ENCODE measurements at places on chromosomes 2 and 18.

DNA sequence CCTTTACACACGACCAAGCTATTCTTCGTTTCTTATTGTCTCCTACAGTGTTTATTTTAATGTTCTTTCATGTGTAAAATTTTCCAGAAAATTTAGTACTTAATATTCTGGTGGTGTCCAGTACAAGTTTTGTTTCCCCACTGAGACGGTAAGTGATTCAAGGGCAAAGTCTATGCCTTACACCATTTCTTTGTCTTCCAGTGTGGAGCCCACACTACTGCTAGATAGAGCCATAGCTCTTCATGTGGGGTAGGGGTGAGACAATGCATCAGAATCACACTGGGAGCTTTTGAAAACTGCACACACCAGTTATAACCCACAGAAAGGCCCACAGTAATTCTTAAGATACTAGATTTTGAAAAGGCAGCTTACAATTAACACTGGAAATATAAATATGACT, 125.6 kb downstream of the TDRD15 start:
- no peak for DNase-seq

- DNase-seq, result peak; percentile 54
These were observed 14.7 kb upstream of the MAPRE2 start for GRCh38 chr18:35026407-35027061.

- DNase-seq, result peak; percentile 66
These were observed 101.0 kb upstream of the ZNF236 start for GRCh38 chr18:76721207-76721996.

DNA sequence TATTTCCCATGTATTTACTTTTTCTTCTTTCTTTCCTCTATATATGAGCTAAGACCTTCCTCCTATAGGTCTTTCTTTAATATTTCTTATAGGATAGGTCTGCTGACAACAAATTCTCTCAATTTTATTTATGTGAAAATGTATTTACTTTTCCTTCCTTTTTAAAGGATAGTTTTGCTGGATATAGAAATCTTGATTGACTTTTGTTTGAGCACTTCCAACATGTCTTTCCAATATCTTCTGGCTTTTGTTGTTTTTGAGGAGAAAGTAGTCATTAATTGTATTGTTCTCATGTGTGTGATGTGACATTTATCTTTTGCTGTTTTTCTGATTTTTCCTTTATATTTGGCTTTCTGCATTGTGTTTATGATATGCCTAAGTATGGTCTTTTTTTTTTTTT, 28.9 kb upstream of the FBLN7 start:
- no peak for DNase-seq

DNA sequence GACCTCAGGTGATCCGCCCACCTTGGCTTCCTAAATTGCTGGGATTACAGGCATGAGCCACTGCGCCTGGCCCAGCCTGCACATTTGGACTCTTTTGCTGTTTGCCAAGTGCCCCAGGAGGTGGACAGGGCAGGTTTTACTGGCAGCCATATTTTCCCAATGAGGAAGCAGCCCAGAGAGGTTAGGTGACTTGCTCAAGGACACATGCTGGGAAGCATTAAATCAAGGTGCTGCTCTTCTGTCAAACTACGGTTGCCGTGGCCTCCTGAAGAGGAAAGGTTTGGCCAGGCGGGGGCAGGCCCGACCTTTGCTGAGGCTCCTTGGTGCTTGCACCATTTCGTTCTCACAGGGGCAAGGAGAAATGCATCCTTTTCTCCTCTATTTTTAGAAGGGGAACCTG, 44.0 kb downstream of the DNMT3A start:
- no peak for DNase-seq

- no peak for DNase-seq
These were observed 17.4 kb upstream of the AP1S3 start for GRCh38 chr2:223854741-223855140.

- DNase-seq, result no peak
These were observed 281.3 kb downstream of the EXOC6B start for GRCh38 chr2:72544554-72544953.

DNA sequence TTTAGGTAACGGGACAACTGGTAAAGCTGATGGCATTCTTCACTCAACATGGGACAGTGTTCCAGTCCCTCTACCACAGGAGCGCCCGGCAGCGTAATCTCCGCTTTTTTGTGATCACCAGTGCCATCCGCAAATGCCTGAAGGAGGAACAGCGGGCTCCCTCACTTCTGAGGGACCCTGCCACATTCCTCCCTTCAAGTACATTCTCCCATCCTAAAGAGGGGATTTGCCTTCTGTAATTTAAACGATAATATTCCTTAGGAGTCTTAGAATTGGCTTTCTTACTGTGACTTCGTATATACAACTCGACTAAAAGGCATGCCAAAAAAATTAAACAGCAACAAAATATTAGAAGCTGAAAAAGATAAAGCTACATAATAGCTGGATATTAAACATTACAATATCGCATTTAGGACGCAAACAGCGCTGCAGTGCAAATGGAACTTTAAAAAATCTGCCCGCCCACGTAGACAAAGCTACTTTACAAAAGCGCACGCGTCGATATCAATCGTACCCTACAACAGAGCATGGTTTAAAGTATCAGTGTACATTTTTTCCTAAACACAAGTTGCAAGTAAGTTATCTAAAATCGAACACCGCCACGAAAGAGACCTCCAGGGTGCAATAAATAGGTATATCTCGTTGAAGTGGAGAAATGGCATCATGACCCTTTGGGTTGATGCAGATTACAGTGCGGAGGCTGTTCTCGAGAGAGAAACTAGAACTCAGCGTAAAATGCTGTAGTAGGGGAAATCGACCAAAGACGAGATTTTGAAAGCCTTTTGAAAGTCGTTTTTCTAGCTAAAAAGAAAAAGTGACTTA, 2.3 kb upstream of the VSNL1 start:
- no peak for DNase-seq

Data from CD4-positive, alpha-beta T cell treated with Interleukin-4 for 4 hours (primary cell).